ENCODE measurements at places on chromosomes 7 and 10.
A peak's percentile ranks its signal among the peaks of the same experiment; 100 is the strongest.

- peaks cover 36% of the 10 kb centered on the region for H3K4me1 ChIP-seq
- DNase-seq: peak; percentile 50
- no peaks in the 10 kb centered on the region for H3K36me3 ChIP-seq
- H3K27ac ChIP-seq: peak overlapping the region; percentile 77
These were observed 1.2 kb upstream of the SGMS1 start for GRCh38 chr10:50624866-50625501.

DNA sequence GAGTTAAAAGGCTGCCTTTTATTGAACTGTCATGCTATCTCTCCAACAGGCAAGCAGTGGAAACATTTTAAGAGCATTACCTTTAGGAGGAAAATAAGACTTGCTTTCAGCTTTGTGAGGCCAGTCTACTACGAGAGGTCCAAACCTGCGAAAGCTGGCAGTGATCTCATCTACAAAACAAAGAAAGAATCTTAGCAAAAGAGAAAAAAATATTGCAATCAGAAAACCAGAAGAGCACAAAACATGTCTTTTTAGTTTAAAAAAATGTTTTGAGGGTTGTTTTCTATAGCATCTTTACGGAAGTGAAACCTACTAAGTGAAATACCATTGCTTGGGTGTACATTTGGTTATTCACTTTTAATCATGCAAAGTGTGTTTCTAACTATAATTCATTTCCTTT is 147.9 kb downstream of the CPEB3 start:
- H3K27me3 ChIP-seq: no peaks in the 10 kb centered on the region
- no peak for DNase-seq
- no peak overlapping the region for H3K27ac ChIP-seq
- no peak overlapping the region for H3K4me3 ChIP-seq
- H3K36me3 ChIP-seq: peaks cover 4% of the 10 kb centered on the region

DNA sequence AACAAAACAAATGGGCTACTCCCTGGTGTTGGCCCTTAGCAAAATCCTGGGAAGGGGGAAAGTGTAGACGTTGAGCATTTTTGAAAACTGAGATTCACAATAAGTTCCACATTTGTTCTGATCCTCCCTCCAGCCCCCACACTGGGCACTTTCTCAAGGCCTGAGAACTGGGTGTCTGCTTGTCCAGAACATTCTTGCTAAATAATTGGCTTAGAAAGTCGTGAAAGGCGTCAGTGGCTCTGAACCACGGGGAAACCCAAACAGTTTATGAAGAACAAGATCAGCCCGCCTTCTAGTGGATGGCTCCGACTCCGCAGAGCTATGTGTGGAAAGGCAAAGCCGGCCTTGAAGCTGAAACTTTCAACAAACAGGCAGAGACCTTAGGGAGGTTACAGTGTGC is 370.1 kb downstream of the PRPF18 start:
- H3K27me3 ChIP-seq: peaks cover 3% of the 10 kb centered on the region
- no peaks in the 10 kb centered on the region for H3K36me3 ChIP-seq
- no peak overlapping the region for H3K27ac ChIP-seq
- no peak for DNase-seq
- peaks cover 1% of the 10 kb centered on the region for H3K4me1 ChIP-seq

DNA sequence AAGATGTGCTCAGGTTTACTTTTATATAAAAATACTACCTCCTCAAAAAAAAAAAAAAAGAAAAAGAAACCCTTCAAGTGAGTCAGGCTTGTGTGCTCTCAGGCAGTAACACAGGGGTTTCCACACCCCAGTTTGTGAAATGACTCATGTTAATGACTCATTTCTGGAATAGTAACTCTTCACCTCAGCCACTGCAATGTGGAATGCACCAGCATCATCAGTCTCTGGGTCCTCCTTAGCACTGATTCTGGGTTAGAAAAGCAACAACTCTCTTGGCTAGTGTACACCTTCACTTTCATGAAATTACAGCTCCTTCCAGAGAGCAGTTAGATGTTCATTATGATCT is 110.6 kb downstream of the EMX2 start:
- peak; percentile 52 for DNase-seq
- peaks cover 16% of the 10 kb centered on the region for H3K36me3 ChIP-seq
- no peak overlapping the region for H3K4me3 ChIP-seq
- H3K27me3 ChIP-seq: peaks cover 2% of the 10 kb centered on the region
- peaks cover 35% of the 10 kb centered on the region for H3K4me1 ChIP-seq
